Neural crest cell (in vitro differentiated cells): ENCODE measurements at places on chromosomes 12 and 14. TPM values are rescaled to one million over a fixed set of nuclear protein-coding genes. Genes with fewer than 3 reads are reported as not detected.

GRCh38 chr12:93572712-93573551, 457 bp downstream of the SOCS2 start:
- peak; percentile 44 for DNase-seq

DNA sequence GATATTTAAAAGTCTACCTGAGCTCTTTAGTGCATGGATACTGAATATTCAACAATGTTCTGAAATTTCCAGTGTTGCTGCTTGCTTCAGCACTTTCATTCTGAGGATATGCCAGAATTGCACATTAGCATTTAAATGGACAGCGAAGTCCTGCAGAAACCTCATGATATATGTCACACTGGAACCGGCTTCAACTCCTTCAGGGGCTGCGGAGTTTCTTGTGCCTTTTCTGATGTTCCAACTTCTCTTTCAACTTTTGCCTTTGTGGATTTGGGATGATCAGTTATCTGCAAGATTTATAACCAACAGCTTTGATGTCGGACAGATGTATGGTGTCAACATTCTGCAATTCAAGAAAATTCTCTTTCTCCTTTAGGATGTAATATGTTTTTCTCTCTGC, 142.5 kb upstream of the LMNTD1 start:
- no peak for DNase-seq

DNA sequence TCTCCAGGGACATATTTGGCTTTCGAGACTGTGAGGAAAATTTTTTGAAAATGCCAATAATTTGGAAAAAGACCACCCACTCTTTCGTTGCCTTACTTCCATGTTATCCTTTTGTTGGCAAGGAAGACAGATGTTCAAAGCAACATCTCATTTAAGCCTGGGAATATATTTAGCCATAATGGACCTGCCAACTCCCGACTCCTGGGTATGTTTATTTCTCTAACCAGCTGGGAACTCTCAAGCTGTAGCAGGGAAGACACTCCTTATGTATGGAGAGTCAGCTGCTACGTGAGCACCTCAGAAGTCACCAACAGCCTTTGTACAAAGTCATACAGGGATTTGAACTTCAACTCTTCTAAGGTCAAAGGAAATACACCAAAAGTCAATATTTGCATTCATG, 96.5 kb upstream of the DAAM1 start:
- DNase-seq = no peak

DNA sequence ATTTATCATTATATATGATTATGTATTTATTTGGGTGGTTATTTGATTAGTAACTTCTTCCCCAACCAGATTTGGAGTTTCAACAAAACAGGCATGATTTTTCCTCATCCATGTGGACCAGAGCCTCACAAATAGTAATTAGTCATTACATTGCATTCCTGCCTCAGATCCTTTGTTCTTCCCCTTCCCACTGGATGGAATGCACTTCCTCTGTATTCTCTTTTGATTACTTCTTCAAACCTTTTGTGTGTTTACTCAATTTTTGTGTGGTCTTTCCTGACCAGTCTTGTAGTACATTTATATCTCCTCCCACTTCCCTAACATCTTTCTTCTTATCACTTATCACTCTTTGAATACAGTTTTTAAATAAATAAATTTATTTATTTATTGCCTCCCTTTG, 15.5 kb downstream of the SYT1 start:
- no peak for DNase-seq

- DNase-seq = no peak
Measured at GRCh38 chr12:15770021-15770420, 19.2 kb downstream of the EPS8 start.

GRCh38 chr12:65533177-65533883, 254.8 kb downstream of the MSRB3 start:
- DNase-seq = no peak

The IFI27 gene
- 8.1 and 9.5 TPM in 2 replicates for total RNA-seq

The GPR84 gene
- total RNA-seq = not detected in 2 replicates
